ENCODE measurements at places on chromosomes 16 and 17.

DNA sequence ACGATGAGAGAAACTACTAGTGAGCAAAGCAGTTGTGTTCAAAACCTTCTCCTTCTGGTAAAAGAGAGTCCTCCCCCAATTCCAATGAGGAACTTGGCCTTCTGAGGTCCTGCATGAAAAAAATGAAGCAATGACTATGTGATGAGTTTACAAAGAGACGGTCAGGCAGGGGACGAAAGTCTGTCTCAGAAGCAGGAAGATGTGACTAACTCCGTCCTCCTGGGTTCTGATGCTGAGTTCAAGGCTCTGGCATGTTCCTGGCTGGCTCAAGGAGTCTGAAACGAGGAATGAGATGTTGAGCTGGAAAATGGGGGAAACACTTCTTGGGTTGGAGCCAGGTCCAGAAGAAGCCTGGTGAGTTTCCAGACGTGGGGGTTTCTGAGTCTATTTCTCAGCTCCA lies 129.6 kb downstream of the CPPED1 start:
- no peak for DNase-seq

DNA sequence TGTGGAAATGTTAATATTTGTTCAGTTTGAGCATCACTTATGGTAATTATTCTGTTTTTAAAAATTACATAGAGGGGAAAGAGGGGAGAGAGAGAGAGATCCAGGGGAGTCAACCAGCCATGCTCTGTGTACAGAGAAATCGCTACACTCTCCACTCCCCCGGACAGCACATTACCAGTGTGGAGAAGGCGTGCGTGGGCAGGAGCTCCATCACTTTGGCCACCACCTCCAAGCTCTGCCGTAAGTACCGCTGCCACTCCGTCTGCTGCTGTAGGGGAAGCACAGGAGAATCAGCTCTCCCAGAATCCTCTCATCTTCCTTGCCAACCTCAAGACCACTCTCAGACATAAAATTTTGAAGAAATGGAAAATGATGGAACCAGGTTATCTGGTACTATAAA lies 70.2 kb upstream of the GSG1L start:
- no peak for DNase-seq

DNA sequence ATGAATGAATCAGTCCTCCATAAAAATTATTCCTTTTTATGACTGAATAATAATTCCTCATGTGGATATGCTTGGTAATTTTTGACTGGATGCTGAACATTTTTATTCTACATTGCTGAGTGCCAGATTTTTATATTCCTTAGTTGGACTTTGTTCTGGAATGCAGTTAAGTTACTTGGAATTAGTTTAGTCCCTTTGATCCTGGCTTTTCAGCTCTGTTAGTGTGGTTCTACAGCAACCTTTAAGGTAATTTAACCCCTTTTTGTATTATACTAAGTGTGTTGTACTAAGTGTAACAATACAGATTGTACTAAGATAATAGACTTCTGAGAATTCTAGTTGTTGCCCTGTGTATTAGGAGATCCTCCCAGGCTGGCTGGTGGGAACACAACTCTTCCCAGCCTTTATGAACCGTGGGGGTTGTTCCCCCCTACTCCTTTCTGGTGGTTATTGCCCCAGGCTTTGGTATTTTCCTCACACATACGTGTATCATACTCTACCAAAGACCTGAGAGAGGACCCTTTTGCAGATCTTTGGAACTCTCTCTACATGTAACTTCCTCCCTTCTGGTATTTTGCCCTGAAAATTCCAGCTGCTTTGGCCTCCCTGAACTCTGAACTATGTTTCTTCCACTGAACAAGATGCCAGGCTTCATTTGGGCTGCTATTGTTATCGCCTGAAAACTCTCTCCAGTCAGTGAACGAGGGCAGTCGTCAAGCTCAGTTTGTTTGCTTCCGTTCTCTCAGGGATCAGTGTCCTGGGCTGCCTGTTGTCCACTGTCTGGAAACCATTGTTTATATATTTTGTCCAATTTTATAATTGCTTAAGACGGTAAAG lies 30.5 kb downstream of the TANGO6 start:
- no peak for DNase-seq

- peak; percentile 98 for DNase-seq
These were observed 14.7 kb downstream of the KCTD19 start for GRCh38 chr16:67311607-67312488.

GRCh38 chr17:7711051-7711755 lies 6.2 kb downstream of the EFNB3 start:
- DNase-seq: no peak

DNA sequence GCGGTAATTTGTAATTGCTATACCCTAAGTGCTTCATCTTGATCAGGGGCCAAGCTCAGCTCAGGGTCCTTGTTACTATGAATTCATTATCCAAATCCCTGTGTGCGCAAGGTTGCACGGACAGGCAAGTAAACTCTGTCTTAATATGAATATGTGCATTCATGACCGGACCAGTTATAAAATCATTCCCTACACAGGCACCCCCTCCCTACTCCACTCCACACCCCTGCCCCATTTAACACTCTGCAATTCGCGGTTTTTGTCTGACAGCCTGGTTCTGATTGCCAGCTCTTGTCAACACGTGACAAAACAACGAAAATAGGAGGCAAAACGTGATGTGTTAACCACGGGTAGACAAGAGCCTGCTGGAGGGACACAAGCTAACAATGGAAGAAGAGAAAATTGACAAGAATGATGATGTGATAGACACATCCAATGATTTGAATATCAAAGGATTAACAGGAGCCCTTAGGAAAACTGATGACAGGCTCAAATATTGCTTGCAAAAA lies 76.5 kb downstream of the CACNG3 start:
- no peak for DNase-seq

DNA sequence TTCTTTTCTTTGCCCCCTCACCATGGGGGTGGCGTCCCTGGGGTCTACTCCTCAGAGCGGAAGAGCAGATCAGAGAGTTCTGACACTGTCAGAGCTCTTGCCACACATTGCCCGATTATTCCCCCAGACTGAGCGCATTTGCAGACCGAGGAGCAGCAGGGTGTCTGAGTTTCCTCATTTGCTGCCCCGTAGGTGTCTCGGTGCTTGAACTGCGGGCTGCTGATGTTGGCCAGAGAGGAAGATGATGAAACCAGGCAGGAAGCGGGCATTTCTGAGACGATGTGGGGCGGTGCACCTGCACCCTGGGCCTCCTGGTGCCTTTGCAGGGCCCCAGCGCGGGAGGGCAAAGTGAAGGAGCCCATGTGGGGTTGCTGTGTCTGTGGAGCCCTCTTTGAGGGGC lies 55.2 kb downstream of the ARSG start:
- no peak for DNase-seq

GRCh38 chr17:66466840-66467367 lies 164.5 kb downstream of the PRKCA start:
- DNase-seq: peak; percentile 96

DNA sequence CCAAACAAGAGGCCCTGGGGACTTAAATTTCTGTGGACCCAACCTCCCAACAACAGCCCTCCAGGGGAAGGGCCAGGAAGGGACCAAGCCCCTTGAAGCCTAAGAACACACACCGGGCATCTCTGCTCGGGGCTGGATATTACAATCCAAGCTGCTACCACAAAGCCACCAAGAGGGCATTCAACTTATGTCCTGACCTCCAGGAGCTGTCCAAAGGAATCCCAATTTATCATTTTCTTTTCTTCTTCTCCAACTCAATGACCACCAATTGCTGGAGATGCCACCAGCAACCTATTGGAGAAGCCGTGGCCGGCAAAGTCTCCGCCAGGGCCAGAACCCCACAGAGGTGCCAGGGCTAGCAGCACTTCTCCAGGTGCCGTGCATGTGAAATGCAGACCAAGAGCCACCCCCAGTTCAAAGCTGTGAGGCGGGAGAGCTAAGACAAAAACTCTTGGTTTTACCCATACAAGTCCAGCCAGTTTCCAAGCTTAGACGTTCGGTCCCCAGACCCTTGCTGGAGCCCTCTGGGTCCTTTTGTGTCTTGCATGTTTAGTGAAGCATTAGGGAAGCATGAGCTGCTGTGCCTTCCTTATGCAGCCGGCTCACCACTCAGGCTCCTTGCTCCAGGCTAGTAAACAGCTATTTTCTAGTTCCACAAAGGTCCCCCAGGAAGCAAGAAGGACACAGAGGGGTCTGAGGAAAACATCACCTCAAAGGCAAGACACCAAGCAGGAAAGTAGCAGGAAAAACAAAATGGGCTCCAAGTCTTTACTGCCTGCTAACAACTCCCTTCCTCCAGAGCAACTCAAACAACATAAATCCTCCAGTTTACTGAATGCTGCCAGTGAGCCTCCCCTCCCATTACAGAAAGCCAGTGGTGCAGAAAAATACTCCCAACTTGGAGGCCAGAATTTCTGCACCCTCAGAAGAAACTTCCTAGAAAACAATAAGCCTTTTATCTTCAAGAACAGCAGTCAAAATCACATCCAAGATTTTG lies 3.2 kb downstream of the PITPNA start:
- DNase-seq: no peak

DNA sequence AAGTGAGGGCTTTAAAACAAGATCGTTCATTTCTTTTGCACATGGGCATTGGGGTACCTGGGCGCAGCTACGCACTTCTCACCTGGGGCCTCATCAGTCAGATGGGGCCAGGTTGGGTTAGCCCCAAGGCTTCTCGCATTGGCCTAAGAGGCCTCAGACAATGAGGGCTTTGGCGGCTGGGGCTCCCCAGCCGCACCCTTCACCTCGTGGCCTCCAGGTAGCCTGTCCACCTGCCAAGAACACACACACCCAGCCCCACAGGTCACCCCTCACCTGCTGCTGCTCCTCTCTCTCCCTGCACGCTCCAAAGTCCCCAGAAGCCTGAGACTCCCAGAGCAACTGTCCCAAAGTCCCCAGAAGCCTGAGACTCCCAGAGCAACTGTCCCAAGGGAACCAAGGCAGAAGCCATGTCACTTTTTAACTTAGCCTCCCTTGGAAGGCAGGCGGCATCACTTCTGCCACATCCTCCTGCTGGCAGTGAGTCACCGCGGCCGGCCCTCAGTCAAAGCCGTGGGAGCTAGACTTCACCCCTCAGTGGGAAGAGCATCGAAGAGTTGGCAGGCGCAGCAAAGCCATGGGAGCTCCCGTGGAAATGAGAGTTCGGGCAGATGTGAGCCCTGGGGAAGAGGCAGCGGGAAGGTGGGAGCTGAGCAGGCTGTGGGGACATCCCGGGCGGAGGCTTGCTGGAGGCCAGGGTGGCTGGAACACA lies 78.9 kb upstream of the PLCG2 start:
- DNase-seq: no peak

GRCh38 chr17:66900126-66901010 lies 64.1 kb upstream of the CACNG4 start:
- peak; percentile 9 for DNase-seq

GRCh38 chr16:87391324-87391949 lies 699 bp upstream of the MAP1LC3B start:
- DNase-seq: no peak

DNA sequence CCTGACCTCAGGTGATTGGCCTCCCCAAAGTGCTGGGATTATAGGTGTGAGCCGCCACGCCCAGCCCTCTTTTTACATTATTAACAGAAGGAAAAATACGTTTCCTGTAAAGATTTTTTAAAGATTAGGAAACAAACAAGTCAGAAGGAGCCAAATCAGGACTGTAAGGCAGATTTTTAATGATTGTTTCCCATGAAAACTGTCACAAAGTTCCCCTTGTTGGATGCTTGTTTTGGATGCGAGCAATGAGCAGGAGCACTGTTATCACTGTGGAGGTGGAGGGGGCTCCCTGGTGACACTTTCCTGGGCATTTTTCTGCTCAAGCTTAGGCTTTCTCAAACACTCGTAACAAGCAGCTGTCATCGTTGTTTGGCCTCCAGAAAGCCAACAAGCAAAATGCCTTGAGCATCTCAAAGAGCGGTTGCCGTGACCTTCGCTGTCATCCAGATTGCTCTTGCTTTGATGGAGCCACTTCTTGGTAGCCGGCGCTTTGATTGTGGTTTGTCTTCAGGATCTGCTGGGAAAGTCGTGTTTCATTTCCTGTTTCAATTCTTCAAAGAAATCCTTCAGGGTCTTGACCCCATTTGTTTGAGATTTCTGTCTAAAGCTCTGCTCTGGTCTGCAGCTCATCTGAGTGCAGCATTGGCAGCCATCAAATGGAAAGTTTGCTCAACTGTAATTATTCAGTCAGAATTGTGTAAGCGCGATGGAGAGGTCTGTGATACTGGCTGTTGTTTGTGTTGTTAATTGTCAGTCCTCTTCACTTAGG lies 128.7 kb downstream of the RPTOR start:
- DNase-seq: no peak

- DNase-seq: peak; percentile 91
These were observed 28.4 kb upstream of the MED13 start for GRCh38 chr17:62093188-62094155.

DNA sequence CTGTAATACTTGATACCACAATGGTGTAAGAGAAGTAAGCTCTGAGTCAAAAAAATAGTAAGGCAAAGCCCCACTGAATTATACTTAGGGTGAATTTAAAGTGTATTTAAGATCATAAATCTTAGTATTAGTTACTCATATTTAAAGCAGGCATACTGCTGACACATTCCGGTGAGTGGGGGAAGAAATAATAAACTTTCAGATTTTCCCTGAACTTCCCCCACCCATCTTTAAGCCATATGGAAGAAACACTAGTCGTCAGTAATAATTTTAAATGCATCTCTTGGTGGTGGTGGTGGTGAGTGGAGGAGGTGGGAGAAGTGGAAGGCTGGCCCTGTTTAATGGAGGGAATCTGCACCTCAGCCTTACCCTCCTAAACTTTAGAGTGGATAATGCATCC lies 20.5 kb downstream of the MPHOSPH6 start:
- no peak for DNase-seq

DNA sequence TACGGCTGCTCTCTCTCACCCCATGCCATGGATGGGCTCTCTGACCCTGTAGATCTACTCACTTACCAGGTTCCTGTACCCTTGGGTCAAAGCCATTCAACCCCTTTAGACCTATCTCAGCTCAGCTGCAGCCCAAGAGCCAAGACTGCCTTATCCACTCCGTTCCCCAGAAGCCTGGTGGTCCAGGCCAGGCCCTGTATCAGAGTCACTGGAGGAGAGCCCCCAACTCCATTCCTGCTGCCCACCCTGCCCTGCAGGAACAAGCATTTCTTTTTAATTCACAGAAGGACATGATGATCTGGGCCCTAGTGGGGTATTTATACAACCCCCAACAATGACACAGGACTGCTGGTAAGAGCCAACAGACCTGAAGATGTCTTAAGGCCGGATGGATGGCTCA lies 76.8 kb downstream of the AIPL1 start:
- no peak for DNase-seq

DNA sequence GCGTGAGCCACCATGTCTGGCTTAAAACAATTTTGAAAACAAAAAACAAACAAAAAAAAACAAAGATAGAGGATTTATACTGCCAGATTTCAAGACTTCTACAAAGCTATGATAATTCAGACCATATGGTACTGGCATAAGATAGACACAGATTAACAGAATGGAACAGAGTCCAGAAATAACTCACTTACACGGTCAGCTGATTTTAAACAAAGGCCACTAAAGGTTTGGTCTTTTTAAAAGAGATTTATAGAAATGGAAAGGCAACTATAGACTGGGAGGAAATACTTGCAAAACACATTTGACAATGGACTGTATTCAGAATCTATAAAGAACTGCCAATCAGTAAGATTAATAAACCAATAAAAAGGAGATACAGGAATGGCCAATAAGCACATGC lies 48.6 kb upstream of the MNT start:
- DNase-seq: no peak

- DNase-seq: no peak
These were observed 10.1 kb downstream of the TEKT5 start for GRCh38 chr16:10684511-10685151.

GRCh38 chr17:10224582-10225195 lies 26.3 kb upstream of the GAS7 start:
- DNase-seq: no peak

GRCh38 chr16:27270349-27270748 lies 1.8 kb upstream of the NSMCE1 start:
- no peak for DNase-seq

Data from Caki2 (cell line).